ENCODE measurements at places on chromosomes 12 and 14.
A peak's percentile ranks its signal among the peaks of the same experiment; 100 is the strongest.

DNA sequence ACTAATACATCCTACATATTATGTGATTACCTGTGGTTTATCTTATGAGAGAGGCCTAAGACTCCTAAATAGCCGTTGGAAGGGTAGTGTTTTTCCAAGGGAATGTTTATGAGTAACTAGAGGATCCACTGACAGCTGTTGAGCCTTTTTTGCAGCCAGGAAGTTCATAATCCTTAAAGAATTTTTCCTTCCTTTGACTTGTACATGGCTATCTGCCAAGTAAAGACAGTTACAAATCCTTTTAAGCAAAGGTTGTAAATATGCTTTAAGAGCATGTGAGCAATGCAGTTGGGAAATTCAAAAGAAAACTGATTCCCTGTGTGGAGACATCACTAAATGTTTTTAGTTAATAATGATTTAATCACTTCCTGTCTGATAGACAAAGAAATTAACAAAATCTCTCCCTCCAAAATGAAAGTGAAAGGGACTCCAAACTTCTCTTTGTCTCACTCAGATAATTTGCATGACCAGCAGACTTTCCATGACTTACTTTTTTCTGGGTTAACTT, 333.8 kb downstream of the PDZRN4 start:
- no peak for DNase-seq

GRCh38 chr12:123512838-123513665, 20.5 kb downstream of the RILPL1 start:
- no peak for DNase-seq

GRCh38 chr12:123104809-123105208, 46.1 kb downstream of the PITPNM2 start:
- no peak for DNase-seq

- DNase-seq = peak; percentile 40
Measured at GRCh38 chr12:19273482-19274330, 144.2 kb downstream of the PLEKHA5 start.

- DNase-seq = no peak
Measured at GRCh38 chr12:27552886-27553560, 29.0 kb downstream of the PPFIBP1 start.

DNA sequence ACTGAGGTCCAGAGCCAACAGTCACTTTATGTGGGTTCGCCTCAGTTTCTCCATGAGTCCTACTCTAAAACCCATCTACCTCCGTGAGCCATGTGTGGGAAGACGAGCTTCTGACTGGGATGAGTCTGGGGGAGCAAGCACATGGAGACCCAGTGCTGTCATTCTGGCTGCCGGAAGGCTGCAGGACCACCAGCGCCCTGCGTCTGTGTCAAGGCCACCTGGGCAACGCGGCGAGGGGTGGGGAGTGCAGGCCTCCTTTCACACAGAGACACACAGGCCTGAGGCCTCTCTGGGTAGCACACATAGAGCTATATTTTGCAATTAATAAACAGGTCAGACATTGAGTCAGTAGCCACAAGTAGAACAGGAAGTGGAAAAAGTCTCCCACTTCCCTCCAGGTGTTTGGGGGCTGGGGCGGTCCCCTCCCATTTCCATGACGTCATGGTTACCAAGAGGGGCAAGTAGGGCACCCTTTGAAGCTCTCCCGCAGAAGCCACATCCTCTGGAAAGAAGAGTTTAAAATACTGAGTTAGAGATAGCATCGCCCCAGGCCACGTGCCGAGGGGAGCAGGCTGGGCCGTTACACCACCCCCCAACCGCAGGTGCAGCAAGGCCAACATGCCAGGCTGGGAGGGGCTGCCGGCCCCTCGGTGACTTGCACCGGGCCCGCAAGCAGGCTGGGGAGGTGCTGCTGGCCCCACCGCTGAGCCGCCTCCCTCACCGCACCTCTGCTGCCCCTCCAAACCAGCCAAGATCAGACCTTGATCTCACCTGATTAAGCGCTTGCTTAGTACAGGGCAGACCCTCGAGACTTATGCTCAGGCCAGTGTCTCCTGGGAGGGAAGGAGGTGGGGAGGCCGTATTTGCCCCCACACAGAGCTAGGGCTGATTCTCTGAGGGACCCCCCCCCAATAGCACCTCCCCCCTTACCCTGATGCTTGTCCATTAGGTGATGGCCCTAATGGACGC, 32.7 kb downstream of the DAD1 start:
- DNase-seq = peak; percentile 95

DNA sequence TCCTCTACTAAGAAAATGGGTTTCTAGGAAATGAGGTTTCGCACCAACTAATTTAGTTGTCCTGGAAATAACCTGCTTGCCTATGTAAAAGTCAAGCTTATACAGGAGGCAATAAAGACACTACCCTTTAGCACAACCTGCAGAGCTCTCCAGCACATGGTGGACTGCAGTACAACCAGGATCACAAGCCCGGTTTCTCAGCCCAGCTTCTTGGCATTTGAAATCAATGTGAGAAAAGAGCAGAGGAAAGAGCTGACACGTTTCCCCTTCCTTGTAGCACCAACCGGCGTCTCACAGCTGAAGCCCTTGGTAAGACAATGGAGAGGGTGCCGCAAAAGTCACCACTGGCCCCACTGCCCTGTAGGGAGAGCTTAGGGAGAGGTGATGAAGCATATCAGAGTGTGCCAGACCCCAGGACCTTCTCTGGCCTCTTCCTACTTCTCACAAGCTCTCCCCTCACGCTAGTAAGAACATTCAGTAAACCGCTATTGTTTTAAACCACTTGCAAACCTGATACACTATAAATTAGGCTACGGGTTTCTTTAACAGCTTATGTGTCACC, 8.6 kb downstream of the SPTLC2 start:
- no peak for DNase-seq

DNA sequence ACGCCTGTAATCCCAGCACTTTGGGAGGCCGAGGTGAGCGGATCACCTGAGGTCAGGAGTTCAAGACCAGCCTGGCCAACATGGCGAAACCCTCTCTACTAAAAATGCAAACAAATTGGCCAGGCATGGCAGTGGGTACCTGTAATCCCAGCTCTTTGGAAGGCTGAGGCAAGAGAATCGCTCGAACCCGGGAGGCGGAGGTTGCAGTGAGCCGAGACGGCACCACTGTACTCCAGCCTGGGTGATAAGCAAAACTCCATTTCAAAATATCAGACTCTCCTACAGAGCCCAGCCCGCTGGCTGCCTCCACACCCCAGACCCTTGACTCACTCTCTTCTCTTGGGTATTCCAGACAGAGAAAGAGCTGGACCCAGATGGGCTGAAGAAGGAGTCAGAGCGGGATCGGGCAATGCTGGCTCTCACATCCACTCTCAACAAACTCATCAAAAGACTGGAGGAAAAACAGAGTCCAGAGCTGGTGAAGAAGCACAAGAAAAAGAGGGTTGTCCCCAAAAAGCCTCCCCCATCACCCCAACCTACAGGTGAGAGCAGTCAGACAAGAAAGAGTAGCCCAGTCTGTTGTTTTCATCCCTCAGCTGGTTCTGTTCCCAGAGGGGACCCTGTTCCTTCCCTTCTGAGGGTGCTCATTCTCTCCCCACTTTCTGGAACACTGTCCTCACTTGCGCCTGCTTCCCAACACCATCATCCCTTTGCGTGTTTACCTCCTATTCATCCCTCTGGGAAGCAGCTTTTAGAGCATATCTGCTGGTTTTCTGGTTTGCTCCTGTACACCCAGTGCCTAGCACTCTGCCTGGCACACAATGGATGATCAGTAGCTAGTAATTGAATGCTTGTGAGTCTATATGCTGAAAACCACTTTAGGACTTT, 19.7 kb downstream of the AGAP2 start:
- no peak for DNase-seq

All from activated CD8-positive, alpha-beta memory T cell treated with anti-CD3 and anti-CD28 coated beads for 4 hours (primary cell).